Natural killer cell treated with Interleukin-12 subunit alpha and Interleukin-12 subunit beta and Interleukin-15 and Interleukin-18, amount 100 ng/mL, for 72 hours (primary cell): ENCODE measurements at places on chromosomes 2 and 18.
A peak's percentile ranks its signal among the peaks of the same experiment; 100 is the strongest.

DNA sequence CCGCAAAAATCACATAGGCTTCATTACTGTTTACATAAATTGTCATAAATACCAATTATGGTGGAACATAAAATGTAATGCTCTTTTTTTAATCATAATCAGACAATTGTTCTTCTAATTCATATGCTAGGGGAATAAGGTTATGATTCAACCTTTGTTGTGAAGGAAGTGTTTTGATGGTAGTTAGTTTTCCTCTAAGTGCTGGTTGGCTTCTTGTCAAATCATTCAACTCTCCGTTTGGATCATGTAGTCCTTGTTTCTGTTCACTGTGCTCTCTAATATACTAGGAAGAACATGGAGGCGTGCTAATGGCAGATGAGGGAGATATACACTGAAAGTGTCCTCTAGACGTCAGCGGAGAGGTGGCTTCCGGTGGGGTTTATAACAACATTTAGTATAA is 1938.0 kb upstream of the PIK3C3 start:
- no peaks in the 10 kb centered on the region for H3K27me3 ChIP-seq
- DNase-seq = no peak
- no peak overlapping the region for H3K27ac ChIP-seq
- H3K4me1 ChIP-seq = no peaks in the 10 kb centered on the region

DNA sequence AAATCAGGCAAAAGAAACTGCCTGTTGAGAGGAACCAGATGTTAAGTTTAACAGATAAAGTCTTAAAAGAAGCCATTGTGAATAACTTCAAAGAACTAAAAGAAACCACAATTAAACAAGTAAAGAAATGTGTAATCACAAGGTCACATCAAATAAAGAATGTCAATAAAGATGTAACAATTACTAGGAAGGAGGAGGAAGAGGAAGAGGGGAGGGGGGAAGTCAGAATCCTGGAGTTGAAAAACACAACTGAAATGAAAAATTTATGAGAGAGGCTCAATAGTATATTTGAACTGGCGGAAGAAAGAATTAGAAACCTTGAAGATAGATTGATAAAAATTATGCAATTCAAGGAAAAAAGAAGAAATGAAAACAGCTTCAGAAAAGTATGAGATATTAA is 88.4 kb upstream of the CRIM1 start:
- no peak overlapping the region for H3K27ac ChIP-seq
- no peak for DNase-seq
- H3K4me3 ChIP-seq = no peak overlapping the region
- H3K27me3 ChIP-seq = no peaks in the 10 kb centered on the region

GRCh38 chr2:105888625-105889024 is 143.9 kb downstream of the NCK2 start:
- H3K4me1 ChIP-seq = peaks cover 42% of the 10 kb centered on the region
- no peak for DNase-seq
- H3K27me3 ChIP-seq = no peaks in the 10 kb centered on the region
- H3K4me3 ChIP-seq = no peak overlapping the region
- H3K36me3 ChIP-seq = peaks cover 11% of the 10 kb centered on the region

DNA sequence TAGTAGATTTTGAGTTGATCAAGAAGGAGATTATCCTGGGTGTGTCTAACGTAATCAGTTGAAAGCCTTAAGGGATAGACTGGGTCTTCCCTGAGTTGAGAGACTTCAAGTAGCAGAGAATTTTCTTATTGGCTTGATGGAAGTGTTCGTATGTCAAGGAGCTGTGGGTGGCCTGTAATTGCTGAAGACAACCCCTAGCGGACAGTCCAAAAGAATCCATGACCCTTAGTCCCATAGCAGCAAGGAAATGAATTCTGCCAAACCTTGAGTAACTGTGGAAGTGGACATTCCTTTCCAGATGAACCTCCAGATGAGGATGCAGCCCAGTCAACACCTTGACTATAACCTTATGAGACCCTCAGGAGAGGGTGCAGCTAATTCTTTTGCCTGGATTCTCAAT is 786.3 kb downstream of the SOCS6 start:
- H3K36me3 ChIP-seq = no peaks in the 10 kb centered on the region
- no peaks in the 10 kb centered on the region for H3K27me3 ChIP-seq
- H3K4me1 ChIP-seq = no peaks in the 10 kb centered on the region

DNA sequence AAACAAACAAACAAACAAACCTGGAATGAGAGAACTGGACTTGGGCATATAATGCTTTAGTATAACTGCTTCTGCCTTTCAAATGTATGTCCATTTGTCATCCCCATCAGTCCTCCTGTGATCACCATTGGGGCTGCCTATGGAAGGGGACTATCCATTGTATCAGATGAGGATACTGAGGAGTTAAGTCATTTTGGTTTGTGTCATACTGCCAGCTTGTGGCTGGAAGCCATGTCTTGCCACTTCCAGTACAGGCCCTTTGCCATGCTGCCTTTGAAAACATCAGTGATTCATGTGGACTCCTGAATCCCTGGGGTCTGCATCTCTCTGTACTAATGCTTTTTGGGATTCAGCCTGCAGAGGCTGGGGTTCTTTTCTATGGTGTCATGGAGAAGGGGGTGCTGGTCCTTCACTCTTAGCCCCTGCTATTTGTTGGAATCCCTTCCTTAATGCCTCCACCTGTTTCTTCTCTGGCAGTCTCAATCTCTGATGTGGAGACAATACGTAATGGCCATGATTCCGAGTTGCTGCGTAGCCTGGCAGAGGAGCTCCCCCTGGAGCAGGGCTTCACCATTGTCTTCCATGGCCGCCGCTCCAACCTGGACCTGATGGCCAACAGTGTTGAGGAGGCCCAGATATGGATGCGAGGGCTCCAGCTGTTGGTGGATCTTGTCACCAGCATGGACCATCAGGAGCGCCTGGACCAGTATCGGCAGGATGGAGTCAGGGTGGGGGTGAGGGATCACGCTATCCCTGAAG is 10.6 kb downstream of the PLCD4 start:
- no peak for DNase-seq
- H3K4me1 ChIP-seq = no peaks in the 10 kb centered on the region
- no peak overlapping the region for H3K4me3 ChIP-seq
- no peaks in the 10 kb centered on the region for H3K36me3 ChIP-seq

- H3K4me1 ChIP-seq = peaks cover 8% of the 10 kb centered on the region
- no peak overlapping the region for H3K4me3 ChIP-seq
- DNase-seq = no peak
- H3K27me3 ChIP-seq = no peaks in the 10 kb centered on the region
- H3K36me3 ChIP-seq = no peaks in the 10 kb centered on the region
These were observed 14.1 kb upstream of the CNNM3 start for GRCh38 chr2:96801786-96802595.

- no peak overlapping the region for H3K4me3 ChIP-seq
- no peak for DNase-seq
- H3K27me3 ChIP-seq = no peaks in the 10 kb centered on the region
- peaks cover 5% of the 10 kb centered on the region for H3K4me1 ChIP-seq
These were observed 39.2 kb downstream of the ME2 start for GRCh38 chr18:50918153-50918552.

DNA sequence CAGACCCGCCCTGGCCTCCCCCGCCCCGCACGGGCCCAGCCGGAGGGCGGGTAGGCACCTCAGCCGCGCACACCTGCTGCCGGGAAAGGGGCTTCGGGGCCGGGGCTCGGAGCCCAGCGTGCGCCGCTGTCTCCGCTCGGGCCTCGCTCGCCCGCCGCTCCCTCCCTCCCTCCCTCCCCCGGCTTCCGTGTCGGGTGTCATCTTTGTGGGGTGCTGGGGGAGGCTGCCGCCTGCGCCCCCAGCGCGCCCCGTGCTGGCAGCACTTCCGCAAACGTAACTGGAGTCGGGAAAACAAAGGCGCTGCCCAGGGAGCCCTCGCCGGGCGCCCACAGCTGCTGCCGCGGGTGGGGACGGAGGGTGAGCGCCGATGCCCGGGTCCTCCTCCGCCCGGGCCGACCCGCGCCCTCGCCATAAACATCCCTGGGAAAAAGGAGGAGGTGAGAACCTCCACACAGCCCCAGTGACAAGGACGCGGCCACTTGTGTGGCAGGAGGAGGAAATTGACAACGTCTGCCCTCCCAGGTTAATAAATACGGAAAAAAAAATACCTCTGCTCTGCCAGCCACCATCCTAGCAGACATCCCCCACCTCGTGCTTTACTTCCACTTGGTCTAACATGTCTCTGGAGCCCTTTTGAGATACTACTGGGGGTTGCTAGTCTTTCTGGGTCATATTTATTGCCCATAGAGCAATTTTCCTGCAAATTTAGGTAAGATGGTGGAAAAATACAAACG is 550 bp downstream of the MFSD6 start:
- H3K36me3 ChIP-seq = no peaks in the 10 kb centered on the region
- DNase-seq = peak; percentile 77
- H3K4me1 ChIP-seq = peaks cover 30% of the 10 kb centered on the region
- H3K4me3 ChIP-seq = peak overlapping the region; percentile 88
- H3K27me3 ChIP-seq = no peaks in the 10 kb centered on the region

GRCh38 chr18:78876868-78877267 is 102.8 kb upstream of the SALL3 start:
- H3K4me3 ChIP-seq = no peak overlapping the region
- peaks cover 13% of the 10 kb centered on the region for H3K27me3 ChIP-seq
- H3K27ac ChIP-seq = no peak overlapping the region
- H3K4me1 ChIP-seq = no peaks in the 10 kb centered on the region
- DNase-seq = no peak

DNA sequence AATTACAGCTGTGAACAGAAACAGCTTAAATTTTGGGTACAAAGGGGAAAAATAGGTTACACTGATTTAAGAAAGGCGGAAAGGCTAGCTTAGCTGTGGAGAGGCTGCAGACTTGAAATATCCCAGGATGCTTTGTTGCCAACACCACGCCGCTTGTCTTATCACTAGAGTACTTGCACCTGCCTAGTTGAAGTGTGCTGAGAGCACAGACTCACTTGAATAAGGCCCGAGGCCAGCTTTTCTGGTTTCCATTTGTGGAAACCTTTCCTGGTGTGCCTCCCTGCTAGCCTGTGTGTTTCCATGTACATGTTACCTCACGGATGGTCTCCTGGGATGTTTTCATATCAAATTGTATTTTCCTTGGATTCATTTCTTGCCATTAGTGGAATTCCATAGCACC is 3.2 kb downstream of the CABLES1 start:
- H3K27ac ChIP-seq = no peak overlapping the region
- H3K27me3 ChIP-seq = peaks cover 16% of the 10 kb centered on the region
- no peaks in the 10 kb centered on the region for H3K36me3 ChIP-seq
- H3K4me1 ChIP-seq = peaks cover 6% of the 10 kb centered on the region

GRCh38 chr18:57125627-57126026 is 21.3 kb upstream of the BOD1L2 start:
- H3K4me1 ChIP-seq = no peaks in the 10 kb centered on the region
- H3K4me3 ChIP-seq = no peak overlapping the region
- H3K36me3 ChIP-seq = no peaks in the 10 kb centered on the region
- no peak for DNase-seq
- peaks cover 33% of the 10 kb centered on the region for H3K27me3 ChIP-seq

DNA sequence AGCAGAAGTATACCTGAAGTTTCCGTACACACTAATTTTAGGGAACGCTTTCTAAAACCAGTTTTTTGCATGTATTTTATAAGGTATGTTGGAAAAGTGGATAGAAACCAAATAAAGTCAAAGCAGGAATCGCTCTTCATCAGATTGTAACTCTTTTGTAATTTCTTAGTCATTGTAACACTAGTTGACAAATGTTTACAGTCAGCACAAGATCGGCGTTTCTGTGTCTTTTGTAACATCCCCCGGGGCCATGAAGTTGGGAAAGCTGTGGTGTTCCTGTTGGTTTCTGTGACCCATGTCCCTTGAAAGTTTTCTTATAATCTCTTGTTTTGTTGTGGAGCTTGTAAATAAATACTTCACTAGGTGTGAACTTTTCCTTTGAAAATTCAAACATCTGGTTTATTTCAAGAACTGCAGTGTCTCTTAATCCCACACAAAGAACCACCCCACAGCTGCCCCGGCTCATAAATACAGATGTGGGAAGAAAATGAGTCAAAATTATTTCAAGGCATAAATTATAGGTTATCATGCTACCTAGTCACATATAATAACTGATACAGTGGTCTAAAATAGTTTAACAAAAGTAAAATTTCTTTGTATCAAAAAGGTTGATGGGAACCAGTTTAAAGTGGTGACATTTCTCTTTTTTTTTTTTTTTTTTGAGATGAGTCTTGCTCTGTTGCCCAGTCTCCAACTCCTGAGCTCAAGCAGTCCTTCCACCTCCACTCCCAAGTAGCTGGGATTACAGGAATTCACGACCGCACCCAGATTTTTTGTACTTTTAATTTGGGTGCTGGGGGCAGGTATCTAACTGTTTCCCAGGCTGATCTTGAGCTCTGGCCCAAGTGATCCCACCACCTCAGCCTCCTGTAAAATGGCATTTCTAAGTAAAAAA is 751 bp upstream of the NMI start:
- peak overlapping the region; percentile 87 for H3K4me3 ChIP-seq
- H3K4me1 ChIP-seq = peaks cover 38% of the 10 kb centered on the region
- peak; percentile 64 for DNase-seq
- no peaks in the 10 kb centered on the region for H3K27me3 ChIP-seq

DNA sequence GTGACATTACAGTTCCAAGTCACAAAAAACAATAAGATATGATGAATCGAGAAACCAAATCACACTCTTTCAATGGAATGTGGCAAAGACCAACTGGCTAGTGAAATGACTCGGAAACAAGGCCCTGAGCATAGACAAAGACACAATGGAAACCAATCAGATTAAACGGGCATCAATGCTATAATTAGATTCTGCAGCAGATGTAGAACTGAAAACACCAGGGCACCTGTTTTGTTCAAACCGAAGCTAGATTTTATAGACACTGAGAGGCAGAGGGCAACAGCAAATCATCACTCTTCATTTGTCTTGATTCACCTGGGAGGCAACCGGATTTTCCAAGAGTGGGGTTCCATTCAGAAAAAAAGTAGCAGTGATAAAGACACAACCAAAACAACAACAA is 92.8 kb upstream of the BARD1 start:
- H3K4me1 ChIP-seq = no peaks in the 10 kb centered on the region
- no peaks in the 10 kb centered on the region for H3K27me3 ChIP-seq
- no peak overlapping the region for H3K27ac ChIP-seq

GRCh38 chr2:188659656-188660406 is 314.3 kb upstream of the COL3A1 start:
- H3K27ac ChIP-seq = no peak overlapping the region
- H3K27me3 ChIP-seq = no peaks in the 10 kb centered on the region
- DNase-seq = no peak

DNA sequence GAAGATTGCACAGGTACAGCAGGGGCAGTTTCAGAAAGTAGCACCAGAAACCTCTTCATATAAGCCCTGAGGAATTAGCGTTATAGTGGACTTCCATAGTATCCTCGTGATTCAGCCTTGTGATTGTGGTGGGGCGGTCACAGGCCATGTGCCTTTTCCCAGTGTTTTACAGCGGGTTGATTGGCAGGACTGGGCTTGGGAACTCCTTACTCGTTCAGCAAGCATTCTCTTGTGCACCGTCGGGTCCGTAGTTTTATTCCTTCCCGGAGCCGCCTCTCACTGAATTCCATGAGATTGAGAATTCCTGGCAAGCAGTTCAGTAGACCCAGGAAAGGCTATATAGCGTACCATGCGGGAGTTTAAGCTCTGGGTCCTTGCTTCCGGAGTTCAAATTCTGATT is 5.2 kb downstream of the COPS8 start:
- no peak overlapping the region for H3K4me3 ChIP-seq
- peaks cover 14% of the 10 kb centered on the region for H3K4me1 ChIP-seq
- no peak overlapping the region for H3K27ac ChIP-seq
- H3K27me3 ChIP-seq = no peaks in the 10 kb centered on the region

- no peaks in the 10 kb centered on the region for H3K27me3 ChIP-seq
- H3K27ac ChIP-seq = no peak overlapping the region
- no peak for DNase-seq
- H3K36me3 ChIP-seq = peaks cover 19% of the 10 kb centered on the region
- peaks cover 13% of the 10 kb centered on the region for H3K4me1 ChIP-seq
- no peak overlapping the region for H3K4me3 ChIP-seq
These were observed 28.6 kb downstream of the FEZ2 start for GRCh38 chr2:36569267-36569856.
